Stimulated activated naive CD8-positive, alpha-beta T cell treated with anti-CD3 and anti-CD28 coated beads, Interleukin-15, Interleukin-2, amounts not matched to agents 100 U/mL and 50 U/mL, for 24 hours (primary cell): ENCODE measurements at places on chromosomes 7 and 10.

- no peak for DNase-seq
Observed at GRCh38 chr10:86312701-86313270, 53.8 kb downstream of the GRID1 start.

- DNase-seq = no peak
Observed at GRCh38 chr10:85604136-85604725, 762.4 kb downstream of the GRID1 start.

- DNase-seq = no peak
Observed at GRCh38 chr7:75961218-75961617, 33.2 kb downstream of the TMEM120A start.

DNA sequence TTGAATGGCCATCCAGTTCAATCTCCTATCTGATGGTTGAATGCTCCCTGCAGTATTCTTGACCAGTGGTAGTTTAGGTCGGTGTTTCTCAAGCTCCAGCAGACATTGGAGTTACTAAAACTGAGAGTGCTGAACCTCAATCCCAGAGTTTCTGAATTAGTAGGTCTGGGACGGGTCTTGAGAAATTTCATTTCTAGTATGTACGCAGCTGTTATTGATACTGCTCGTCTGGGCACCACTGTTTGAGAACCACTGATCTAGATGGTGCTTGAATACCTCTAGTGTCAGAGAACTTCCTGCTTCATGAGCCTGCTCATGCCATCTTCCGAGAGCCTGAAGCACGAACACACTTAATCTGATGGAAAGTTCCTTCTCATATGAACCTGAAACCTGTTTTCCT lies 99.4 kb upstream of the CREB5 start:
- no peak for DNase-seq

DNA sequence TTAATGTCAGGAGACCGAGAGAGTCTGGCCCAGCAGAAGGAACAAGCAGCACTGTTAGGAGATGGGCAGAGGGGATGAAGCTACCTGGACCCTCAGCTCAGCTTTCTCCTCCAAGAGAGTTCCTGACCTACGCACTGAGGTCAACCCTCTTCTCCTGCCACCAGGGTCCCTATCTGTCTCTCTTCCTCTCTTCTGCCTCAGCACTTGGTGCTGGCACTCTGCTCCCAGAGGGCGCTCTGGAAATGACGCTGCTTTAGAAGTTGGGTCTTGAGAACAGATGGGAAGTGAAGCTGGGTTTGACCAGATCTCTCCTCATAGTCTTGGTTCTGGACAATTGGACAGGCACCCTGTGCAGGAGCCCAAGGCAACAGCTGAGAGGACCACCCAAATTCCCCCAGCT lies 216.0 kb upstream of the AGK start:
- DNase-seq = no peak

DNA sequence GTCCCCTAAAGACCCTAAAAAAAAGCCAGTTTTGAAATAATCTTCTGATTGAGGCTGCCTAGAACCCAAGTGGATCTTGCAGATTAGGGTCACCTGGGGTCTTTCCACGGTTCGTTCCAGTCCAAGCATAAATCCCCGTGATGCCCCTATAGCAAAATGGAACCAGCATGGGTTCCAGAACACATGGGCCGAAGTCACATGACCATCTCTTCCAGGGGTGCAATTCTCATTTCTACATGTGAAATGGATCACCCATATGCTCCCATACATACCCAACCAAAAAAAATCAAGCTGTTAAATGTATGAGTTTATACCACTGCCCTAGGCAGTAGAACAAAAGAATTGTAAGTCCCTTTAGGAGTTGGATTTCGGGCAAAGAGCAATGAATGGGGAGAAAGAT lies 245.4 kb downstream of the SKIDA1 start:
- no peak for DNase-seq

DNA sequence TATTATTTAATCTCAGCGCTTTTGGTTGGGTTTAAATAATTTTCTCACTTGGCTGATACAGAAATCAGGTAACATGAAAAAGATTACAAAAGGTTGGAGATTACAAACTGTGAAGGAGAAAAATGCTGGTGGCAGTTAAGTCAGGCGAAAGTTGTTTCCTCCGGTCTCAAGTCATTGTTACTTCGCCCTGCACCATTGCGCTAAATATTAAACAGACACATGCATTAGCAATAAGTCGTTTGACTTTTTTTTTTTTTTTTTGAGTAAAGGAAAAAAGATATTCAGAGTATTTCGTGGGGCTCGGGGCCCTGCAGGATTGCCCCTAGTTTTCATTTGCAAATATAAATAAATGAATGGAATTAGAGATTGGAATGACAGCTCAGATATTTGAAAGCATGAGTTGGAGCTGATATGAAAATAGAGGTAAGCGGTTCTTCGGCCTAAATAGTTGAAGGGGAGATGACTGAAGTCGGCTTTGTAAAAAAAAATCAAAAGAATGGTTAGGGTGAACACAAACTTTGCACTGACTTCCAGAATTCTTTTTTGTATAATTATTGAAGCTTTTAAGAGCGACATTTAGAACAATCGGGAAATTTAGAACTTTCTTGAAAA lies 914 bp downstream of the SDHAF3 start:
- DNase-seq = no peak

- DNase-seq = no peak
Observed at GRCh38 chr7:42057331-42057730, 179.7 kb downstream of the GLI3 start.

- DNase-seq = no peak
Observed at GRCh38 chr7:128920913-128921582, 10.5 kb upstream of the KCP start.

DNA sequence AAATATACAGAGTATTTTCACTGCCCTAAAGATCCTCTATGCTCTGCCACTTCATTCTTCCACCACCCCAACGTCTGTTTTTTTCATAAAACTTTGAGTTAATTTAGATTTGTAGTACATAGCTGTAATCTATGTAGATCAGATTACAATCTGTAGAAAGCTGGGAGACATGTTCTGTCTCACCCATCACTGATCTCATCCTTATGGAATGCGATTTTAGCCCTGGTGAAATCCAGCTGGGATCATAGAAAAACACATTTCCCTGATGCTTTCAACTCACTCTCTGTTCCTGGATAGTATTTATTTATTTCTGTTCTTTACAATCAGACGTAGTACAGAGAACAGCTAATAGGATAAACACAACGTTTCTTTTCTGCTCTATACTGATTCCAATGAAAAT lies 521.0 kb downstream of the KIF20B start:
- no peak for DNase-seq

DNA sequence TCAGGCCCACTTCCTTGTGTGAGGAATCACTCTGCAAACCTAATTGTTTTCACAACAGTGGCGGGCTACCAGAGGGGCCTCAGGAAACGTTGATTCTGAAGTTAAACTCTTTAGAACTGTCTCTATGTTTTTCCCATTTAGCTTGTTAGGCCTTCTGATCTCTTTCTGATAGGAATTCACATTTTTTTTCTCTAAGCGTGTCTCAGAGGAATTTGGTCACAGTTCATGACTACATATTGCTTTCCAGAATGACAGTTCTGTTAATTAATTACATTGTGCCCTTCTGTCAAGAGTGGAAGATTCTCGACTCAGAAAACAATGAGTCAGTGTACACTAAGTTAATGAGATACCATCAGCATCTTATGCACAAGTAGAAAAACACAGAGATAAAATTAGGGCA lies 469.2 kb upstream of the C7orf33 start:
- no peak for DNase-seq

DNA sequence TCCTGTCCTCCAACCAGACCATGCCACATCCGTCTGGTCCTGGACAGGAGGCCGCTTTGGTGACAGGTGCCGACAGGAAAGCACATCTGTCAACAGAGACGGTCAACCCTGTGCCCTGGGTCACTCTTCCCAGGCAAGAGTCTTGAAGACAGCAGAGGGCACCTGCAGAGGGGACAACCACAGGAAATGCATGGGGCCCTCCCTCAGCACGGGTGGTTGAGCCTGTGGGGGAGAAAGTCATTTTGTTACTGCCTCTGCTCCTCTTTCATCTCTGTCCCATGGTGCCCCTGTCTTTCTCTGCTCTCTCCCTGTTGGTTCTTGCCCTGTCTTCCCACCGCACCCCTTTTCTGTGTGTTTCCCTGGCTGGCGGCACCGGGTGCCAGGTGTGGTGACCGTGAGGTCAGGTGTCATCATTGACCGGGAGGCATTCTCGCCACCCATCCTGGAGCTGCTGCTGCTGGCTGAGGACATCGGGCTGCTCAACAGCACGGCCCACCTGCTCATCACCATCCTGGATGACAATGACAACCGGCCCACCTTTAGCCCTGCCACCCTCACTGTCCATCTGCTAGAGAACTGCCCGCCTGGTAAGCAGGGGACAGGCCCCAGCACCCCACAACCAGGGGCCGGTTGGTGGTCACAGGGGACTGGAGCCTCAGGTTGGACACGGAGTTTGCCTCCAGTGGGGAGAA lies 17.6 kb upstream of the VSIR start:
- no peak for DNase-seq
